ENCODE measurements at places on chromosomes 2 and 18.
A peak's percentile ranks its signal among the peaks of the same experiment; 100 is the strongest.

DNA sequence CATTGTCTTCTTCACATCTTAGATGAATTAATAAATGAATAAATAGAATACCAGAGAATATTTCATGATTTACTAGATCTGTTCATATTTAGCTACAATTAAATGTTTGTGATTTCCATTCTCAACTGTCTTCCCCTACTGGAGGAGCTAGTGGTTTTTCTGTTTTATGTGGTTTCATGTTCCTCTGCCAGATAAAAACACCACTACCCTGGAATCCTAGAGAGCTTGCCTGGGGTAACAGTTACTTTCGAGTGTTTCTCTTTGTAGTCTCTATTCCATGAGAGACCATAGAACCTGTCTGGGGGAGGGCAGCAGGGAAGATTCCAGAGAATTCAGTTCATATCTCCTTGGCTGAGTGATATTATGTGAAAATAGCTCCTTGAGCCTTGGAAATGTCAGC, 349.2 kb downstream of the INSIG2 start:
- no peak for DNase-seq

GRCh38 chr2:111662771-111663470, 221.1 kb downstream of the ANAPC1 start:
- DNase-seq, result peak; percentile 41

DNA sequence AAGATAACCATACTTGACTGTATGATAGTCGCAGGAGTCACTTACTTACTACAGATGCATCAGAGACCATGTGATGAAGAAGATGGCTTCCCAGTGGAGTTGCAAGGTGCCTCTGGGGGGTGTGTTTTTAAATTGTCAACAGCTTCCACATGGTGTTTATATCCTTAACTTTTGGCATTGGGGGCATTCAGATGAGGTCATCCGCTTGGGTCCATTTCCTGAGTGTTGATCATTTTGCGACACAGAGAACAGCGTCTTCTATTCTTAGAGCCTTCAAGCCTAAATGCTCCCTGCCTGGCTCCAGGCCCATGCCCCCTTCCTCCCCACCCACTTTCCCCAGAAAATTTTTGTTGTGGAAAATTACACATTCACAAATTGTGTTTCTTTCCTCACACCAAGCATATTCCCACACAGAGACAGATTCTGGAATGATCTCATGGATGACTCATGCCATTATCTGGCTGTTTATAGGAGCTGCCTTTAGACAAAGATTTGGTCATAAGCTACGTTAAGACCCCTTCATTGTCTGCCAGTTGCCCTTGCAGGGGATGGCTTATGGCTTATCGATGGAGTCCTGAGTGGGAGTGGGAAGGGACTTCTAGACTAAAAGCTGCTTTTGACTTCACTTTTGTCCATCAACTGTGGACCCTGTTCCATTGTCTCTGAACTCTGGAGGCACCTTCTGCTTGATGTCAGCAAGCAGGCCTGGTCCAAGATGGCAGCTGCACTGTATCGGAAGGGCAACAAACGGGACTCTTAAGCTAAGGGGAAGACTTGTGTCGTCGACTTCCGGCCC, 91.8 kb downstream of the CABLES1 start:
- no peak for DNase-seq

- DNase-seq, result peak; percentile 77
Observed at GRCh38 chr2:30422444-30423040, 24.5 kb upstream of the LCLAT1 start.

- no peak for DNase-seq
Observed at GRCh38 chr2:12044857-12045256, 298.4 kb downstream of the LPIN1 start.

DNA sequence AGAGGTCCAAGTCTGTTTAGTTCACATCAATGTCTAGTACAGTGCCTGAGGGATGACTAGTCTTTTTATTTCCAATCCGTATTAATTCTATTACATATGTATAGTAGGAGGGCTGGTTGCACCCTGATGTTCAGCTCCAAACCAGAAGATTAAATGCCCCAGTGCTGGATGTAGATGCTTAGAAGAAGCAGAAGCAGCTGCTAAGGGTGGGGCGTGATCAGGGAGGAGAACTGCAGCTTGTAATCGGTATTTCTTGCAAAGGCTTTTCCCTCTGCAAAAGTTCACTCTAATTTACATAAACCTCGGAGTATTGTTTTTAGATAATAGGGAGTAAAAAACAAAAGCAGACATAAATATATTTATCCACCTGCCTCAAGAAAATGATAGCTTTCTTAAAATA, 145.3 kb upstream of the ITGA4 start:
- no peak for DNase-seq

GRCh38 chr2:179021258-179021657, 28.7 kb downstream of the CCDC141 start:
- DNase-seq, result no peak

DNA sequence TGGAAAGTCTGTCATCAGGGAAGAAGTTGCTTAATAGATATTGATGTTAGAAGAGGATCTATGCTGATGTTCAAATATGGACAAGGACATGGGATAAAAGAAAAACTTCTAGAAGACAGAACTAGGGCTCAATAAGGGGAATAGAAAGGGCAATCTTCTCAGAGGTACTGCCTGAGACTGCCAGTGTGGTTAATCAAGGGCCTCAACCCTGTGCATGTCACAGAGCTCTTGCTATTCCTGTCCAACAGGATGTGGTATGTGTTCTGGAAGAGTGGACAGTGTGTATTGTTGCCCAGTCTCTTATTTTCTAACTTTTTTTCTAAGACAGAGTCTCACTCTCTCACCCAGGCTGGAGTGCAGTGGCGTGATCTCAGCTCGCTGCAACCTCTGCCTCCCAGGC, 27.8 kb upstream of the RNF125 start:
- no peak for DNase-seq

DNA sequence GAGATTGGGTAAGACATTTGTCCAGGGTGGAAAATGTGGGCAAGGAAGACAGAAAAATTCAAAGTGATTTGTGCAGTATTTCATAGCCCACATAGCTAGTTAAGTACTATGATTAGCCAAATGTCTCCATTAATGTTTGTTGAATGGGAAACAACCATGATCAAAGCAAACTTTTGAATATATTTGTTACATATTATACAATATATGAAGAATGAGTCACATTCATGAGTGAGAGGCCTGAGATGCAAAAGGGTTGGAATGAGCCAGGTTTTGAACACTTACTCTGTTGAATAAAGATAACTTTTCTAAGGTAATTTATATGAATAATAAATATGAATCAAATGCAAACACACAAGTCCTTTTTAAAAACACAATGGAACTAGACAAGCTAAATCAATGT, 984.5 kb upstream of the CDH2 start:
- DNase-seq, result no peak

DNA sequence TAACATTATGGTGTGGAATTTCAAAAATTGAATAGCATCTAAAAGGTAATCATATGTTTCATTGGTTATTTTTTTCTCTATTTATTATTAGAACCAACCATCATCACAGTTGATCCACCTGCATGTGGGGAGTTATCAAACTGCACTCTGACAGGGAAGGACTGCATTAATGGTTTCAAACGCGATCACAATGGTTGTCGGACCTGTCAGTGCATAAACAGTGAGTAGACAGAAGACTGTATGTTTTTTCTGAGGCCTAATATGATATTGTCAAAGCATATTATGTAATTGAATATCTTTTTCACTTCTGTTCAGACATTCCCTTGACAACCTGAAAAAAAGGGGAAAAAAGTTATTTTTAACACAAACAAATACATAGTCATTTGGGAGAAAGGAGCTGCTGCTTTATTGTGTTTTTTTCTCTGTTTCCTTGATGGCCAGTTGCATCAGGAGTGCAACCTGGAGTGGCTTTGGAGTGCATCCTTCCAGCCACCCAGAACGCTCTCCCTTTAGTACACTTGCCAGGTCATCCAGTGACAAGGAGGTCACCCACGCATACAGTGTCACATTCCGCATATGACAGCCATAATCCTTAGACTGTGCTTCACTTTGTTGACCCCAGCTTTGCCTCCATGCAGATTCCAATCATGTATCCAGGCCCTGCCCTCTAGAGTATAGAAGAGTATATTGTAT, 98.7 kb downstream of the FEZ2 start:
- no peak for DNase-seq

GRCh38 chr2:55224761-55225261, 7.3 kb downstream of the CLHC1 start:
- DNase-seq, result no peak

GRCh38 chr2:98637401-98638147, 29.2 kb downstream of the UNC50 start:
- peak; percentile 21 for DNase-seq

DNA sequence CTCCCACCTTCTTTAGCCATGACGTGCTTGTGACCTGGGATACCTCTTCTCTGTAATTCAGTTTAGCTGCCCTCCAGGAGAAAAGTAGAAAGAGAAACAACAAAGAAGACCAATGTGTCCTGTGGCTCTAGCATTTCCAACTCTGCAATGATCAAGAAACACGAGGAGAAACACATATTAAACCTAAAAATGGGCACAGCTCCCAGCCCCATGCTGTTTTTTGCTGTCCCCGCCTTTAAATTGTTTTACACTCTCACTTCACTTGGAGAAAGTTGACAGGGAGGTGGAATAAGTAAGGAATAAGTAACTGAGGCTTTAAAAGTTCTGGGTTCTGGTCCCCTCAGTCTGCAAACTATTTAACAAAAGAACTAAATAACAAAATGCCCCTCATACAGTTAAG, 390.6 kb downstream of the TNS1 start:
- DNase-seq, result no peak

DNA sequence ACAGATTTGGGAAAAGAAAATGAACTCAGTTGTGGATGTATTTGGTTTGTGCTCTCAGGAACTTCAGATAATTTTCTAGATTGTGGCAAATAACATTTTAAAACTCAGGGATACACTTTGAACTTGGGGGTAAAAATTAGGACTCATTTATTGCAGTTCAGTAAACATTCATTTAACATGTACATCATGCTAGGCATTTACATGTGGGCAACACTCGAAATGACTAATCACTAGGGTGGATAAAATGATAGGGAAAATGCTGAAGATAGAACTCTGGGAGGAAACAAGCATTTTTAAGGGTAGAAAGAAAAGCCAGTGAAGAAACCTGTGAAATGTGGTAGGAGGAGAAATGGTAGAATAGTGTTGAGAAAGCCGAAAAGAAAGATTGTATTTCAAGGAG, 7.8 kb downstream of the FAM117B start:
- DNase-seq, result no peak

DNA sequence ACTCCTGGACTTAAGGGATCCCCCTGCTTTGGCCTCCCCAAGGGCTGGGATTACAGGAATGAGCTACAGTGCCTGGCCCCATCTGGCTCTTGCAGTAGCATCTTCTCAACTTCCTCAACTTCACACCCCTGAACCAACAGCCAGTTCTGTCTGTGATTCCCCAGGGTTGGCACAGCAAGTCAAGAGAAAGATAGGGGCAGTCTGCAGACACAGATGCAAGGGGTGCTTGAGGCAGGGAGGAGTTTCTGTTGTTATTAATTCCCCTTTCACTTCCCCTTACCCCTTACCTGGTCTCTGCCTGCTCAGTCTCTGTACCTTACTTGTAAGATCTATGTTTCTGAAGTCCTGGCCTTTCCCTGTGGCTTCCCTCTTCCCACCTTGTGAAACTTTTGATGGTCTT, 54.1 kb upstream of the MEX3C start:
- DNase-seq, result no peak

DNA sequence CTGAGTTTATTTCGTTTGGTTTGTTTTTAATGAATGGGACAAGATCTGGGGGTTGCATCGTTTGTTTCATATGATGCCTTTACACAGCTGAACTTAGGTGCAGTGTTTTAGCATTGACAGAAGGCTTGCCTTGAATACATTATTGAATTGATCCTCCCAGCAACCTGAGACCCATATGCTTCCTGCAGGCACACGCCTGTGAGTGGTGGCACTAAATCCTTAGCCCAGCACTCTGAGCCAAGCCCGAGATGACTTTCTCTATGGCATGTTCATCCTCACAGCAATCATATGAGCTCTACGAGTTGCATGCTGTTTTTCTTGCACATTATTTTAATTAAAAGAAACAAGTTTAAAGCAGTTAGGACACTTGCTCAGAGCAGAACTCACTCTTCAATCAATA, 47.8 kb upstream of the AGAP1 start:
- DNase-seq, result no peak

DNA sequence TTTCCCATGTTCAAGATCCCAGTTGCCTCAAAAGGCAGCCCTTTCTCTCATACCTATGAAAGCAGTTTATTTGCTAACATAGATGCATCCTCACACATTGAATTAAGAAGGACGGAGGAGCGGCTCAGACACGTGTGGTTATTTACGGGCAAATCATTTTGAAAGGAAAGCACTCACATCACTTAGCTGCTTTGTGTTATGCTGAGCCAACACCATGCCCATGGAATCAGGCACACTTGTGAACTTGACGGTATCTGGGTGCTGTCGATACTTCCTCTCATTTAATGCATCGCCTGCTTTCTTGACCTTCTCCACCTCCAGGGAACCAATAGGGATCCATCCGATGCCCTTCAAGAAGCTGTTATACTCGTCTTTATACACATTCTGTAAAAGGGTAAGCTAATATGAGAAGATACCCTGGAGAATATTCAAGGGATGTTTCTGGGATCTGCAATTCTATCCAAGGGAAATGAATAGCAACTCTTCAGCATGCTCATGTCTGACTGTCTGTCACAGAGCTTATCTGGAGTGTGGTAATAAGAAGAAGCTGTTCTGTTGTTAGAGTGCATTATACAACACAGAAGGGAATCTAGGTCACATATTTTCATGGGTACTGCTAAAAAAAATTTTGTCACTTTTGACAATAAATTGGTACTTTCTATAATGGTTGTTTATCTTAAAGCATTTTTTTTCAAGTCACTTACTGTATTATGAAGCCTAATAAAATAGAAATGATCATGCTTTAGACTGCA, 63.3 kb downstream of the NEB start:
- no peak for DNase-seq

GRCh38 chr2:145095641-145096435, 575.9 kb upstream of the ZEB2 start:
- DNase-seq, result no peak

GRCh38 chr2:72981536-72981935, 64.2 kb downstream of the EMX1 start:
- no peak for DNase-seq

- DNase-seq, result peak; percentile 54
Observed at GRCh38 chr2:23489471-23490322, 104.7 kb downstream of the KLHL29 start.

GRCh38 chr2:206213514-206213845, 53.8 kb downstream of the EEF1B2 start:
- DNase-seq, result no peak

GRCh38 chr18:47815486-47816270, 114.8 kb downstream of the SMAD2 start:
- DNase-seq, result no peak

GRCh38 chr18:74529378-74529777, 4.9 kb upstream of the CNDP1 start:
- DNase-seq, result no peak

DNA sequence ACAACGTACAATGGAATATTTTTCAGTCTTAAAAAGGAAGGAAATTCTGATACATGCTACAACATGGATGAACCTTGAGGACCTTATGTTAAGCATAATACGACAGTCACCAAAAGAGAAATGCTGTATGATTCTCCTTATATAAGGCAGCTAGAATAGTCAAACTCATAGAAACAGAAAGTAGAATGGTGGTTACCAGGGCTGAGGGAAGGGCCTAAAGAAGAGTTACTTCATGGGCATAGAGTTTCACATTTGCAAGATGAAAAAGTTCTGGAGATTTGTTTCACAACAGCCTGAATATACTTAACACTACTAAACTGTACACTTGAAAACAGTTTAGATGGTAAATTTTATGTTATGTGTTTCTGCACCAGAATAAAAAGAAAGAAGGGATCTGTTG, 113.3 kb downstream of the GALNT1 start:
- DNase-seq, result no peak

Measured in stimulated activated CD4-positive, alpha-beta T cell treated with anti-CD3 and anti-CD28 coated beads, Interleukin-12 subunit alpha, Interleukin-12 subunit beta, amount 100 ng/mL, for 48 hours (primary cell).